ENCODE measurements at places on chromosomes 5 and 9. TPM values are rescaled to one million over a fixed set of nuclear protein-coding genes. Genes with fewer than 3 reads are reported as not detected.

The SPATA31E1 gene
- total RNA-seq = 0.16 TPM

The LTC4S gene
- total RNA-seq = 1.6 TPM

- ATAC-seq = no peak
Measured at GRCh38 chr5:102617191-102618187, 118.7 kb upstream of the SLCO6A1 start.

DNA sequence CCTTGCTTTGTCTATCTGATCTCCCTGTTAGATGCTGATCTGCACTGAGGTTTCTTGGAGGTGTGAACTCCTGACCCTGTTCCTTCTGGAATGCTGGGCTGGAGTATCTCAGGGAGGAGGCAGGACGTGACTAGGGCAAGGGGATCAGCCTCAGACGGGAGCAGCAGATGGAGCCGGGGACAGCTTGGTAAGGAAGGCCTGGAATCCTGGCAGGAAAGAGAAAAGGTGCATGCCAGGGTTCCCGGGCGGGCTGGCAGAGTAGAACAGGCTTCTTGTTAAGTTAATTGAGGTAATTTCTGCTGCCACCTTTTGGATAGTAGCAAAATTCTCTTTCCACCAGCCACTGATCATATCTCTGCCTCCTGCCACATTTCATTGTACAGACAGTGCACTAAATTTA lies 180.9 kb downstream of the ZNF462 start:
- ATAC-seq = no peak

The IL9 gene
- not detected for total RNA-seq

All from motor neuron (in vitro differentiated cells).